NCI-H460 (cell line): ENCODE measurements at places on chromosomes 6 and 20. TPM values are rescaled to one million over a fixed set of nuclear protein-coding genes. Genes with fewer than 3 reads are reported as not detected.

DNA sequence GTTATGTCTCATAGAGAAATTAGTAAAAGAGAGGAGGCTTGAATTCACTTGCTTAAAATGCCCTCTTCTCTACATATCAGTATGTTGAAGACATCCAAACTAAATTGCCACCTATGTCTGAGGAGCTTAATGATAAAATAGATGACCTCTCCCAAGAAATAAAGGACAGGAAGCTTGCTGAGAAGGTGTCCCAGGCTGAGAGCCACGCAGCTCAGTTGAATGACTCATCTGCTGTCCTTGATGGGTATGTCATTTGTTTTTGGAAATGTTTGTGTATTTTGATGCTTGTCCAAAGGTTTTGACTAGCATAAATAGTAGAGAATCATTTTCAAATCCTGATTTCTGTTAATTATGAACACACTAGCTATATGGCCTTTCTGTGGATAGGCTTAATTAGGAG lies 307.7 kb downstream of the ARHGAP18 start:
- no peak for DNase-seq

GRCh38 chr20:60962367-60963045 lies 289.6 kb upstream of the CDH4 start:
- no peak for DNase-seq

GRCh38 chr6:123803504-123804013 lies at the start of gene NKAIN2:
NKAIN2 (plus strand) TSS chr6:123803865.
- DNase-seq: no peak

DTD1 gene
- 94.6 and 102 TPM in 2 replicates for total RNA-seq
